ENCODE measurements at places on chromosomes 12 and 14. TPM values are rescaled to one million over a fixed set of nuclear protein-coding genes. Genes with fewer than 3 reads are reported as not detected.
A peak's percentile ranks its signal among the peaks of the same experiment; 100 is the strongest.

DNA sequence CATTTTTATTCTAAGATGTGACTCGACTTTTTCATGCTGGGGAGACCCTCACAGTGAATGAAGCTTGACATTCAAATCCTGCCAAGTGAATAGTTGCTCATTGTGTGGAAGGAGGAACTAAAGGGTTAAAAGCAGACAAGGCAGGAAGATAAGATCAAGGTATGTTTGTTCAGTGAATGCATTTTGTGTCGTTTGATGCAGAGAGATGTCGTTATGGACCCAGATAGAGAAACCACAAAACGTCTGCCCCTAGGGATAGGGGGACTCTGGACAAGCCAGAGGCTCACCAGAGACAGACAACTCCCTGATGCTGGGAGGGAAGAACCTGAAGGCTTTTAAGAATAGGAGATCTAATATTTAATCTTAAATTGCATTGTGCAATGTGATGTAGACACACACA, 72.5 kb upstream of the MYL2 start:
- DNase-seq, result no peak

SLCO1B1 gene
- not detected for total RNA-seq

DNA sequence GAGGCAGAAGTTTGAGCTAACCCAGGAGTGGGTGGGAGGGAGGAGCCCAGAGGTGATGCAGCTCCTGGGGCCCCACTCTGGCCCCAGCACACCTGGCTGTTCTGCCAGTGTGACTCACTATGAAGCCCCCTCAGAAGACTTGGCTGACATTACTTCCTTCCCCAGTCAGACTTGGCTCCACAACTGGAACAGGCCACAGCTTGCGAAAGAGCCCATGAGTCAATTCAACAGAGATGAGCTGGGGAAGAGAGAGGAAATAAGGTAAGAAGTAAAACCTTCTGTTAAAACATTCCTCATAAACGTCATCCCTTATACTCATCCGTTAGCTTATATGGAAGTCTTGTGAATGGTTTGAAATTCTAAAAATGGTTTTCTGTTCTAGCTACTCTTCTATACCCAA, 245.9 kb downstream of the ADAMTS20 start:
- no peak for DNase-seq

B3GNT4 gene
- not detected for total RNA-seq

GRCh38 chr12:26340649-26341048, 145.3 kb downstream of the SSPN start:
- peak; percentile 37 for DNase-seq

- no peak for DNase-seq
Measured at GRCh38 chr12:50201987-50202521, 34.9 kb upstream of the CERS5 start.

DNA sequence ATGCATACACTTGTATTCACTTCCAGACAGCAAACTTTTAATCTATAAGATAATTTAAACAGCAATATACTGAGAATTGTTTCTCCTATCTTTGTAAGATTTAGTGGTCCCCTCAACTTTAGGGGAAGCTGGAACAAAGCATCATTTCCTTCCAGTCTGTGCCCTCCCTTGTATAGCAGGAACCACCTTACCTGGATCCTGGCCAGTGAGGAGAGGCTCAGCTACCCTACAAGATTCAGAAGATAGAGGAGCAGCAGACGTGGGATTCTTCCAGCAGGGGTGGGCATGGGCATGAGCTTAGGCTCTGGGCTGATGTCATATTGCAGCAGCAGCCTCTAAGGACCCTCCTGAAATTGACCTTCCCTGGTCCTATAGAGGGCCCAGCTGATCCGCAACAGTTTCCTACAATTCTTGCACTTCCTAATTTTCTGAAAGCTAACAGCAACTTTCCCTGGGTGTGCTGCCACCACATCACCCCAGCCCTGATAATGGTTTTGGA, 21.3 kb downstream of the MOK start:
- DNase-seq, result no peak

DNA sequence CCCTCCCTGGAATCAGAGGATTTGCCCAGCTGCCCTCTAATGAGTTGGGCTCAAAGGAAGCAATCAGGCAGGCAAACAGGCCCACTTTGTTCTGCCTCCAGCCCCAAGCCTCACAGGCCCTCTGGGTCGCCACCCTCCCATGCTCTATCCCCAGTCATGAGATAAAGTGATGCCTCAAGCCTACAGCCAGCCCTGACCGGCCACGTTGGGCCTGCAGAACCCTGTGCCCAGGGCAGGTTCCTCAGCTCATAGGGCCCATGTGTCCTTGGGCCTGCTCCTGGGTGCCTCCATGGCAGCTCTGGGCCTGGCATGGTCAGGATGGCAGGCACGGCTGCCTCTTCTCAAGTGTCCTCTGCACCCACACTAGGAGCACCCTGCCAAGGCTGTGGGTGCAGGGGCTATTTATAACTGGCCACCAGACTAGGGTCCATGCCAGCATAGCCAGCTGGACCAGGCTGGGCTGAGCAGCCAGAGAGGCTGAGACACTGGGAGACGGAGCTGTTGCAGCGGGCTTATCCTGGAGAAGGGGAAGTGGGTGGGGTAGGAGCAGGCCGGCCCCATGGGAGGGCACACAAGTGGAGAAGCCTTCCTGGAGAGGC, 20.2 kb downstream of the HDAC7 start:
- no peak for DNase-seq

- no peak for DNase-seq
Measured at GRCh38 chr12:15608941-15609340, 180.2 kb downstream of the EPS8 start.

SCFD1 gene
- 62.4 TPM for total RNA-seq

TAS2R19 gene
- total RNA-seq, result 2.7 TPM

PAX9 gene
- total RNA-seq, result 0.27 TPM

KCNMB4 gene
- 0.13 TPM for total RNA-seq

GRCh38 chr12:5085896-5086295, 42.2 kb downstream of the KCNA5 start:
- DNase-seq, result no peak

GRCh38 chr12:90295858-90296257, 587.2 kb upstream of the ATP2B1 start:
- DNase-seq, result no peak

- DNase-seq, result no peak
Measured at GRCh38 chr12:52280319-52280795, 5.9 kb downstream of the KRT86 start.

DNA sequence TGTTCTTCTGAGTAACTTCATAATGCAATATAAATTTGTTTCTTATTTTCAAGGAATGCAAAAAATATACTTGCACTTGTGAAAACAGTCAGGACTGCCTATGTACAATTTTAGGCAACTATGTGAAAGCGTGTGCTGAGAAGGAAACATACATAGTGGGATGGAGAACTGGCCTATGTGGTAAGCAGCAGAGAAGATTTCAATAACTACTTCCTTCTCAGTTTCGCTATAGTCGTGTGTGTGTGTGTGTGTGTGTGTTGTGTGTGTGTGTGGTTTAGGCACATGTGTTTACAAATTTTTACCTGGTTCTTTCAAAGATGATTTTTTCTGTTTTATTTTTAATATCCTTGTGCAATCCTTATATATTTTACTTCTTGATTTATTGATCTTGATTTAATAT, 211.8 kb downstream of the LRRK2 start:
- DNase-seq, result no peak

DNA sequence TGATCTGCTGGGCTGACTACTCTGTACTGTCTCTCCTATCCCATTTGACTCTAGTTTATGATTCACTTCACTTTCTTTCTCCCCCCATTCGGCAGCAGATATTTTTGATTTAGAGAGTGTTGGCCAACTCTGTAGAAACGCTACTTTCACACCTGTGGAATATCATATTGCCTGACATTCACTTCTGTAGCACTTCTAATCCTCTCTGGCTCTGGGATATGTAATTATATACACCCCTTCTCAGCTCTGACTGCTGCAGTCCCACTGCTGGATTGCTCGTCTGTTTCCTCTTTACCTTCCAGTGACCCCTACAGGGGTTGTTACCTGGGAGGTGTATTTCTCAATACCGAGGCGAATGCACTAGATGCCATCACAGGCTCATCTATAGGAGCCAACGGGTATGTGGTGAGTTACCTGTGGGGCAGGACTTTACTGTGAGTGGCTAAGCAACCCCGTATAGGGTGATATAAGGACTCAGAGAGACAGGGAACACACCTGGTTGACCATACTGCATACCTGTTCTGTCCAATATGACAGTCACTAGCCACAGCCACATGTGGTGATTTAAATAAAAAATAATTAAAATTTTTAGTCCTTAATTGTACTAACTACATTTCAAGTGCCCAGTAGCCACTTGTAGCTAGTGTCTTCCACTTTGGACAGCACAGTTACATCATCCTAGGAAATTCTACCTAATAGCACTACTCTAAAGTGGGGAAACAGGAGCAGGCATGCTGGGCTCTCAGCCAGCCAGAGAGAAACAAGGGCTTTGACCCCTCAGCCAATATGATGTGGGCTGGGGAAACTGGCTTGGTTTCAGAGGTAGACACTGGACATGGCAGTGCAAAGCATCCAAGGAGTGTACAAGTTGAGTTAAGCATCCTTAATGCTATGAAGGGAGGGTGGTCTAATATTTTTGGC, 95.0 kb downstream of the C12orf75 start:
- DNase-seq, result no peak

- DNase-seq, result no peak
Measured at GRCh38 chr14:25094171-25094907, 44.4 kb upstream of the STXBP6 start.
